ENCODE measurements at places on chromosomes 6 and 20.

GRCh38 chr20:11642866-11643265 lies 274.8 kb upstream of the BTBD3 start:
- H3K4me1 ChIP-seq = no peaks in the 10 kb centered on the region
- no peaks in the 10 kb centered on the region for H3K27me3 ChIP-seq
- H3K36me3 ChIP-seq = no peaks in the 10 kb centered on the region
- DNase-seq = no peak
- H3K4me3 ChIP-seq = no peak overlapping the region

GRCh38 chr6:144758602-144759001 lies 473.5 kb downstream of the UTRN start:
- H3K36me3 ChIP-seq = peaks cover 45% of the 10 kb centered on the region
- DNase-seq = no peak
- H3K4me1 ChIP-seq = peaks cover 5% of the 10 kb centered on the region
- no peak overlapping the region for H3K27ac ChIP-seq
- H3K4me3 ChIP-seq = no peak overlapping the region

- H3K4me3 ChIP-seq = no peak overlapping the region
- no peak overlapping the region for H3K27ac ChIP-seq
- H3K27me3 ChIP-seq = no peaks in the 10 kb centered on the region
- H3K36me3 ChIP-seq = peaks cover 2% of the 10 kb centered on the region
- DNase-seq = no peak
These were observed 52.5 kb upstream of the HECA start for GRCh38 chr6:139082370-139082769.

DNA sequence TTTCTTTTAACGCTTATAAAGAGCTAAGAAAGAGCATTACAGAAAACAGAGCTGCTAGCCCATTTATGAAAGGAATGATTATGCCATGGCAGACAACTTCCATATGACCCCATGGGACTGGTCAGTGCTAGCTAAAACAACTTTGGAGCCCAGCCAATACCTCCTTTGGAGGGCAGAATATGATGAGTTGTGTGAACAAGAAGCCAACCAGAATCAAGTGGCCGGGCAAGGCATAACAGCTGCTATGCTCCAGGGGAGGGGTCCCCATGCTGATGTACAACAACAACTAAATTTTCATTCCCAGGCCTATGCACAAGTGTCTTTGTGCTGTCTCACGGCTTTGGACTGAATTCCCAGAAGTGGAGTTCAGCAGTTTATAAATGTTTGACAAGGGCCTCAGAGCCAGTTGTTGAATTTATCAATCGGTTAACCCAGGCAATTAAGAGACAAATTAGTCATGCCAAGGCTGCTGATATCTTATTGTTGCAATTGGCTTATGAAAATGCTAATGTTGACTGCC lies 65.0 kb upstream of the ASCC3 start:
- H3K27me3 ChIP-seq = peaks cover 8% of the 10 kb centered on the region
- no peaks in the 10 kb centered on the region for H3K4me1 ChIP-seq
- H3K27ac ChIP-seq = no peak overlapping the region
- H3K36me3 ChIP-seq = no peaks in the 10 kb centered on the region
- no peak overlapping the region for H3K4me3 ChIP-seq

- no peak for DNase-seq
- H3K4me1 ChIP-seq = no peaks in the 10 kb centered on the region
- no peak overlapping the region for H3K27ac ChIP-seq
- no peak overlapping the region for H3K4me3 ChIP-seq
- no peaks in the 10 kb centered on the region for H3K36me3 ChIP-seq
- H3K27me3 ChIP-seq = no peaks in the 10 kb centered on the region
These were observed 261.5 kb upstream of the SOX4 start for GRCh38 chr6:21332077-21332476.
